Activated T-cell treated with anti-CD3 and anti-CD28 coated beads, Interleukin-2, amount 50 U/mL, for 72 hours (primary cell): ENCODE measurements at places on chromosomes 12 and 14.

- no peak for DNase-seq
Measured at GRCh38 chr14:51996148-51996746, 6.9 kb downstream of the RTRAF start.

- no peak for DNase-seq
Measured at GRCh38 chr12:11134305-11134704, at the start of gene TAS2R30. TSS of gene TAS2R30 (minus strand) at chr12:11134644. CDS start at chr12:11134244, 400 bp downstream.

DNA sequence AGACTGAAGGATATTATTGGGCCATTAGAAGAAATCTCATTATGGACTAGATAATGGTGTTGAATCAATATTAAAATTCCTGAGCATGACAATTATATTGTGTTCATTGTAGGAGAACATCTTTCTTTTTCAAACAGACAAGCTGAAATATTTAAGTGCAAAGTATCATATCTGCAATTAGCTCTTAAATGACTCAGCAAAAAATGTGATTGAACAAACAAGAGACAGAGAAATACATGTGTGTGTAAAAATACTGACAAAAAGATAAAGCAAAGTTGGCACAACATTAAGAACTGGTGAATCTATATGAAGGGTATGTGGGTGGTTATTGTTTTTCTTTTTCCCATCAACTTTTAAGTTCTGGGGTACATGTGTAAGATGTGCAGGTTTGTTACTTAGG lies 9.5 kb downstream of the CEP290 start:
- no peak for DNase-seq

DNA sequence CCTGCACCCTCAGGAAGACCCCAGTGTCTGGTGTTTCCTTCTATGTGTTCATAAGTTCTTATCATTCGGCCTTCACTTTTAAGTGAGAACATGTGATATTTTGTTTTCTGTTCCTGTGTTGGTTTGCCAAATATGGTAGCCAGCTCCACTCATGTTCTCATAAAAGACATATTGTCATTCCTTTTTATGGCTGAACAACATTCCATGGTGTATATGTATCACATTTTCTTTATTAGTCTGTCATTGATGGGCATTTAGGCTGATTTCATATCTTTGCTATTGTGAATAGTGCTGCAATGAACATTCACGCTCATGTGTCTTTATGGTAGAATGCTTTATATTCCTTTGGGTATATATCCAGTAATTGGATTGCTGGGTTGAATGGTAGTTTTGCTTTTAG lies 645.1 kb downstream of the SLC16A7 start:
- DNase-seq: no peak

- DNase-seq: no peak
Measured at GRCh38 chr12:122873540-122873939, 22.4 kb downstream of the VPS37B start.

DNA sequence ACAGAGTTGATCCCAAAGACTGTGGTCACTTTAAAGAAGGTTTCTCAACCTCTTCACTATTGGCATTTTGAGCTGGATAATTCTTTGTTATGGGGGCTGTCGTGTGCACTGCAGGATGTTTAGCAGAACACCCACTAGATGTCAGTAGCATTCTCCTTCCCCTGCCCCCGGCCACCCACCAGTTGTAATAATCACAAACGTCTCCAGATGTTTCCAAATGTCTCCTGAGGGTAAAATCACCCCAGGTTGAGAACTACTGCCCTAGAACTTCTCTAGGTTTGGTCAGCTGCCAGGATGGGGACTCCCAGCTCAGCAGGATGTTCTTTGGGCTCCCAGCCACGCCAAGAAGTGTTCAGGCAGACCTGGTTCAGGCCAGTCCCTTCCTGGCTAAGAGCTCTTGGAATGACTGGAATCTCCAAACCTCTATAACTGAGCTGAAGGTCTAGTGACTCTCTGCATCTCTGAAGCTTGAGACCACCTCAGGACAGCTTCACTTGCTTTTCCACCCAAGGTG lies 12.5 kb upstream of the AJUBA start:
- DNase-seq: peak; percentile 24

DNA sequence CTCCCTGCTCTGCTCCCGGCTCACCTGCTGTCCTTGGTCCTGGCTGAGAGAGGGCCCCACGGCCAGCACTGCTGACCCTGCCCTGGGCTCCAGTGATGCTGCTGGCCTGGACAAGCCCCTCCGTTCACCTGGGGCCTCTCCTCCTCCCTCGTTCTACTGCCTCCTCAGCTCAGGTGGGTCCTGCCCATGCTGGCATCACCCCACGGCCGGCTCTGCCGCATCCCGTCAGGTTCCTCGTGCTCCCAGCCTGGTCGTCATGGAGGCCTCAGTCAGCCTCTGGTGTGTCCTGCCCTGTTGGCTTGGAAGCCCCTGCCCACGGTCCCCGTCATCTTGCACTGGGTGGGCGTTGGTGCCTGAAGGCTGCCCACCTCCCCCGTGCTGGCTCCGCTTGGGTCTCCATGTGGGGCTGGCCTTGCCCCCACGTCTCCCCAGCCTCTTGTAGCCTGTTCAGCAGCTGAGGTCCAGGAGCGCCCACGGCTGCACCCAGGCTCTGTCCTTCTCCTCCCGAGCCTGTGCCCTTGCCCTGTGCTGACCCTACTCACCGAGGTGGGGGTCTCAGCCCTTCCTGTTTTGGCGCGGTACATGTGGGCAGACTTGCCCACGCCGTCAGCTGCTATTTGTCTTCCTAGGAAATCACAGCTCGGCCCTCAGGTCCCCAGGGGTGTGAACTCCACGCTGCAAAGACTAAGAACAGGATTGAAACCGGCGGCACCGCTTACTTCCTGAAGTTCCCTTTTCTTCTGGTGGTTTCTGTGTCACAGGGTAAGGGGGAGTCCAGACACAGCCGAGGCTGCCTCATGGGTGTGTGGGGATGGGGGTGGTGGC lies 121.6 kb downstream of the TMEM121 start:
- no peak for DNase-seq

DNA sequence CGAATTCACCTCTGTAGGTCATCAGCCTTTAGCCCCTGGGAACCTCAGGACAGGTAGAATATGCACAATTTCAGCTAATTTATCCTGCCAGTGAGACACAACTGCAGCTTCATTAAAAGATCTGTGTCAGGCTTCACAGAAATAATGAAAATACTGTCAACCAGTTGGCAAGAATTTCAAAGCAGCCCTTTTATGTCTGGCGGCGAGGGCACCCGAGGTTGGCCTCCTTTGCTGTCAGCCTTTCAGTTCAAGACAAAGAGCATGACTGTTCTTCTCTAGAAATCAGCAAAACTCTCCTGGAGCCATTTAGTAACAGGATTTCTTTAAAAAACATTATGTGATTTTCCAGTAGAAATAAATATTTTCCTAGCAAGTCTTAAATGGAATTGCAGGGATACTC lies 75.9 kb downstream of the BBS10 start:
- no peak for DNase-seq

DNA sequence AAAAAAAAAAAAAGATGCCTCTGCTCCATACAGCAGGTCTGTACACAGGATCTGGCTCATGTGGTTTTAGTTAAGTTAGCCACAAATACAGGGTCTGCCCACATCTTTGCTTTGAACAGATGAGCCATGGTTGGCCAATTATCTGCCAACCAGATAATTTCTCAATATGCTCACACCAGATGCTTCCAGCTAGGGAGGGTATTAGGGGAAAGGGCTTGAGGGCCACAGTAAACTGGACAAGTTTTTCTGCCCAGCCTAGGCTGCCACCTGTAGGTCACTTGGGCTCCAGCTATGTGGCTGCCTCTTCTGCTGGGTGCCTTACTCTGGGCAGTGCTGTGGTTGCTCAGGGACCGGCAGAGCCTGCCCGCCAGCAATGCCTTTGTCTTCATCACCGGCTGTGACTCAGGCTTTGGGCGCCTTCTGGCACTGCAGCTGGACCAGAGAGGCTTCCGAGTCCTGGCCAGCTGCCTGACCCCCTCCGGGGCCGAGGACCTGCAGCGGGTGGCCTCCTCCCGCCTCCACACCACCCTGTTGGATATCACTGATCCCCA lies 776 bp downstream of the RDH5 start:
- no peak for DNase-seq

DNA sequence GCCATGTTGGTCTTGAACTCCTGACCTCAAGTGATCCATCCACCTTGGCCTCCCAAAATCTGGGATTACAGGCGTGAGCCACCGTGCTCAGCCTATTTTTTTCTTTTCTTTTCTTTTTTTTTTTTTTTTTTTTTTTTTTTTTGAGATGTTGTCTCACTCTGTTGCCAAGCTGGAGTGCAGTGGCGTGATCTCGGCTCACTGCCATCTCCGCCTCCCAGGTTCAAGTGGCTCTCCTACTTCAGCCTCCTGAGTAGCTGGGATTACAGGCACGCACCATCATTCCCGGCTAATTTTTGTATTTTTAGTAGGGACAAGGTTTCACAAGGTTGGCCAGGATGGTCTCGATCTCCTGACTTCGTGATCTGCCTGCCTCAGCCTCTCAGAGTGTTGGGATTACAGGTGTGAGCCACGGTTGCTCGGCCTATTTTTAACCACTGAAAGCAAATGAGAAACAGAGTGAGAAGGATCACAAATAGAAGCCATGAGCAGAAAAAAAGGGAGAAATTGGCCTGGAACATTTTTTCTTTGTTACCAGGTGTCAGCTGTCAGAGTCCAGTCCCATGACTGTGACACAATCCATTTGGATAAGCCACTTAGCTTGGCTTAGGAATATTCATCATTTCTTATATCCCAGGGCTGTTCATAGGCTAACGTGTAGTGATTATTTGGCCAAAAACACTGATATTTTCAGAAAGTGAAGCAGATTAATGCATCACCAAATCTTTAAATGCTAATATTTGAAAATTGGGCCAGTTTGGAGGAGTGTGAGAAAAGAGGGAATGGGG lies 7.9 kb upstream of the NFKBIA start:
- no peak for DNase-seq

DNA sequence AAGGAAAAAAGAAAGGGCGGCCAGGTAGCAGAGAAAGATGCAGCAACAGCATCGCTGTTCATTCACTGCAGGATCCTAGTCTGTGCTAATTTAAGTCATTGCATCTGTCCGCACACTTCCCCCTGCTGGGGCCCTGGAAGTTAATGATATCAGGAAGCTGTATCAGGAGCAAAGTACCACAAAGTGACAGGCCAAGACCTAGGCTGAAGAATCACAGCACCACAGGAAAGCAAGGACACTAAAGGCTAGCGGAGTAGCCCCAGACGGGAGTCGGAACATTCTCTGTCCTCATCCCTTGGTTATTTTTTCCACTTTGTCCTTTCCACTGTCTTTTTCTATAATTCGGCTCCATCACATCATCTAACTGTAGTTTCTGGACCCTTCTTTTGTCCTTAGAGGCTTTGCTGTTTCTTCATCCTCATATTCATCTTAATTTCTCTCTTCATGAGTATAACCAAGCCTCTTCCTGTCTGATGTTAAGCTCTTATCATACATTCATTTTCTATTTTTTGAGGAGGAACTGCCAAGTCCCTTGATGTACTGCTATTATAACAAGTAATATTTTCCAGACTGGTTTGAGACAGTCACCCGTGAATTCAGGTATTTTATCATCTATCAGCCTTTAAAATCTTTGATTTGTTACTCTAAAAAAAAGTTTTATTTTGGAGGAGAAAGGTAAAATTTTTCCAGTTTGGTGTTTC lies 28.3 kb downstream of the DUSP16 start:
- no peak for DNase-seq

DNA sequence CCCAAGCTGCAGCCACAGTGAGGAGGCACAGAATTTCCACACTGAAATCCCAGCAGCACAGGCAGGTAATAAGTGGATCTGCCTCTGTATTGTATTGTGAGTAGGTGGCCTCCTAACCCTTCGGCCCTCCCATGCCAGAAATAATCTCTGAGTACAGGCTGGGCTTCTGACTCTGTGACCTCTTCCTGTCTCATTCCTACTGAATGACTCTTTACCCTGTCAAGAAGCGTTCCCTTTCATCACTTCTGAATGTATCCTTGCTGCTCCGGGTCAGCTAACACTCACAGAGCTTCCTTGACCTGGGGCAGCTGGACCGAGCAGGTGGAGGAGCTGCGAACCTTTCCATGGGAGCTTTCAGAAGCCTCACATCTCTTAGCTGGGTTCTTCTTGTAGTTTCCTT lies 119.6 kb downstream of the SLC8A3 start:
- DNase-seq: no peak

- no peak for DNase-seq
Measured at GRCh38 chr12:113818833-113819232, 147.3 kb downstream of the RBM19 start.
